Stimulated activated CD4-positive, alpha-beta T cell treated with anti-CD3 and anti-CD28 coated beads, TNF-alpha, amount 100 ng/mL, for 4 hours (primary cell): ENCODE measurements at places on chromosomes 12 and 14.

- no peak for DNase-seq
These were observed 127.4 kb downstream of the KTN1 start for GRCh38 chr14:55707365-55707804.

- no peak for DNase-seq
These were observed 1.2 kb downstream of the ITGA5 start for GRCh38 chr12:54417712-54418440.

- no peak for DNase-seq
These were observed 31.7 kb downstream of the ATP2A2 start for GRCh38 chr12:110312581-110313360.

- no peak for DNase-seq
These were observed 19.6 kb downstream of the PROX2 start for GRCh38 chr14:74856366-74856765.

- DNase-seq: no peak
These were observed 198.7 kb upstream of the DCN start for GRCh38 chr12:91381309-91381804.

DNA sequence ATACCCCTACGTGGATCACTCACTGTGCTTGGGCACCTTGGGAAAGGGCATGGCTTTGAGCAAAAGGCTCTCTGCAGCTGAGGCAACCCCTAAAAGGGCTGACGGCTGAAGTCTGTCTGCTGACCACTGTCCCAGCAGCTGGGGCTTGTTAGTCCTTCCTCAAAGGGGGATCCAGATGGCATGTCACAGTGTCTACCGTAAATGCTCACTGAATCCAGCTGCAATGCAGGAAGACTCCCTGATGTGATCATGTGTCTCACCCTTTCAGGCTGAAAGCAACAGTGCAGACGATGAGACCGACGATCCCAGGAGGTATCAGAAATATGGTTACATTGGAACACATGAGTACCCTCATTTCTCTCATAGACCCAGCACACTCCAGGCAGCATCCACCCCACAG lies 12.4 kb downstream of the OAS1 start:
- DNase-seq: no peak

DNA sequence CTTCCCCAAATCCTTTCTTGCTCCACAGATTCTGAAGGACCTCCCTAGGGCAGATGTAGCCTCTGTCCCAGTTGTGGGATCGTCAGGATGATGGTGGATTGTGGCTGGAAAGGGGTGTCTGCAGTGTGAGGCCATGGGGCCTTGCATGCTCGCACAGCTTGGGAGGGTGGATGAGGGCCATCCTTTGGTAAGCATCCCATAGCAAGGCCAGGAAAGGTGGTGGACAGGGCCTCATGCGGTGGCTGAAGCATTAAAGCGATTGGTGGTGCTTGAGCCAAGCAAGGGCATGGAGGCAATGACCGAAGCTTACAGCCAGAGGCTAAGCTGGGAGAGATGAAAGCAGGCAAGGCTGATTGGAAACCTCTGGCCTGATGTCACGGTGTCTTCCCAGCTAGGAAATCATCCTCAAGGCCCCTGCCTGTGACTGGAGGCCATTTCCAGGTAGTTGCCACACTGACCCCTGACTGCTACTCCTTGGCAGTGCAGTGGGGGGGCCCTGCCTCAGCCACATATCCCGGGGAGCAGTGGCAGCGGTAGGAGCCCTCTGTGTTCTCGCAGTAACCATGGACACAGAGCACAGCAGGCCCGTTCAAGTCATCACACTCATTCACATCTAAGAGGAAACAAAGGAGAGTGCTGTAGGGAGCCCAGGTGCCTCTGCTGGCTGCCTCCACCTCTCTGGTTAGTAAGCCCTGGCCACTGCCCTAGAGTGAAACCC lies 7.0 kb downstream of the ISCA2 start:
- no peak for DNase-seq

DNA sequence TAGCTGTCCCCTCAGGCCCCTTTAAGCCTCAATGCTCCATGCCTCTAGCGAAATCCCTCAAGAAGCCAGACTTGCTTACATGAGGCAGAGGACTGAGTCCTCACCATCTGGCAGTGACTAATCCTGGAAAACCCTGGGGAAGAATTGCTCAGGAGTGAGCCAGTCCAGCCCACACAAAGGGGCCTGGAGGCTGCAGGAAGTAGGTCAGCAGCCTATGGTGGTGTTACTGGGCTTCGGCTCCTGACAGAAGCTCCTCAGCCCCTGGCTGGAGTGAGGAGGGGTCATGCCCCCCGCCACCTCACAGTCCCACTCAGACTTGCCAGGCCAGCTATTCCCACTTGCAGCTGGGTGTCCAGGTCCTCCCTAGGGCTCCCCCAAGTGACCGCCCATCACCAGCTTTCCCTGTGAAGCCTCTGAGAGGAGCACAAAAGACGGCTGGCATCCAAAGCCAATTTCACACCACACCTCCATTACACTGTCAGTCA lies 250.5 kb downstream of the DPF3 start:
- no peak for DNase-seq

DNA sequence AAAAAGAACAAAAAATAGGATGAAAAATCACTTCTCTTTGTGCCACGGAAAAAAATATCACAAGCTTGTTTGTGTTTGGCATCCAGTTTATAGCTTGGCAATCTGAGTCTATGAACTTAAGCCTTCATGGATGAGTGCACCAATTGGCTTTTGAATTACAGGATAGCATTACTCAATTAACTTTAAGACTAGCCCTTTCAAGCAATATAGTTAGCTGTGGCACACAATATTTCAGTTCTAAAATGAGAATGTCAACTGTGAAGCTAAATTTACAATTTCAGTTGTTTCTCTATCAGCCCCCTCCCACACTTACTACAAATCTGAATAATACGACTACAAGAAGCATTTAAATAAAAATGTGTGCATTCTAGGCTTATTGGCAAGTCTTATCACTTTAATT lies 8.3 kb downstream of the RERG start:
- no peak for DNase-seq

GRCh38 chr12:64893961-64894360 lies 69.5 kb downstream of the TBC1D30 start:
- DNase-seq: no peak

GRCh38 chr12:127292736-127293135 lies 974.2 kb upstream of the TMEM132C start:
- no peak for DNase-seq

DNA sequence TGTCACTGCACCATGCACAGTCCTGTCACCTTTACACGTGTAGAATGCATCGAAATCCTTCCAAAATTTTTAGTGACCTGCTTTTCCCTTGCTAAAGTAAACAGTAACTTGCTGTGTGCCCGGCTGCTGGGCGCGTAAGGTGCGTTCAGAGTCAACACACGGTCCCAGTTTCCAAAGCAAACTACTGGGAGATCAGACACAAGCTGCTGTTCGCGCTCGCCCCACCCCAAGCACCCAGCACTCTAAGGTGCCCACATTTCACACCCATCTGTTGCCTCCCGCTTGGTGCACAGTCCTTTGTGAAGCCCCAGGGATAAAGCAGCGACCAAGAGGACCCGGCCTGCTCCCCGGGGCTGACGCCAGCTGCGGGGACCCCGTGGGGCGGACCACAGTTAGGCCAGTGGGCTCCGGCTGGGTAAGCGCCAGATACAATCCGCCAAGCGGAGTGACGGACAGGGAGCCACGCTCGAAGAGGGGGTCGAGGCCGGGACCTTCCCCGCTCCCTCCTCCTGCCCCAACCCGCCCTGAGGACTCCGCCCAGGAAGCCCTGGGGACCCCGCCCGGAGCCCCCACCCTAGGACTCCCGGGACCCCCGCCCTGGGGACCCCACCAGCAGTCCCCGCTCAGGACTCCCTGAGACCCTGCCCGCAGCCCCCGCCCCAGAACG lies 633 bp downstream of the STX2 start:
- DNase-seq: no peak

DNA sequence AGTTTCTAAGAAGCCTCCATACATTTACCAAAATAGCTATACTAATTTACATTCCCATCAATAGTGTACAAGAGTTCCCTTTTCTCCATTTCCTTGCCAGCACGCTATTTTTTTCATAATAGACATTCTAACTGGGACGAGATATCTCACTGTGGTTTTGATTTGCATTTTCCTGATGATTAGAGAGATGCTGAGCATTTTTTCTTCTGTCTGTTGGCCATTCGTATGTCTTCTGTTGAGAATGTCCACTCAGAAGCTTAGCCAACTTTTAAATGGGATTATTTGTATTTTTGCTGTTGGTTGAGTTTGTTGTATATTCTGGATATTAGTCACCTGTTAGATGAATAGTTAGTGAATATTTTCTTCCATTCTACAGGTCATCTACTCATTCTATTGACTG lies 144.1 kb downstream of the PRKD1 start:
- no peak for DNase-seq

DNA sequence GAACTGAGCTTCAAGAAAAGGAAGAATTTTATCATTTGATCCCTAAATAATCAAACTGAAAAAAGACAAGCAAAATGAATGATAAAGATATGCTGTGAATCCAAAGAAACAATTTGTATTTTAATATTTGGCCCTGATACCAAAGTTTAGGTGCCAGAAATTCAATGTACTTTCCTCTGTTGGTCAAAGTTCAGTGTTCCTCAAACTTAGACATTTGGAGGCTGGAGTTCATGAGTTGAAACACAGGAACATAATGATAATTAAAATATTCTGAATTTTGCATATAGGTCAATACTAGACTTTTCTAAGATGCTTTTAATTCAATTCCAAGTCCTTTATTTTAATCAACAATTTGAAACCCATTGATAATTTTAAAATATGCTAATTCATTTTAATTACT lies 1007.7 kb upstream of the ATXN7L3B start:
- no peak for DNase-seq

DNA sequence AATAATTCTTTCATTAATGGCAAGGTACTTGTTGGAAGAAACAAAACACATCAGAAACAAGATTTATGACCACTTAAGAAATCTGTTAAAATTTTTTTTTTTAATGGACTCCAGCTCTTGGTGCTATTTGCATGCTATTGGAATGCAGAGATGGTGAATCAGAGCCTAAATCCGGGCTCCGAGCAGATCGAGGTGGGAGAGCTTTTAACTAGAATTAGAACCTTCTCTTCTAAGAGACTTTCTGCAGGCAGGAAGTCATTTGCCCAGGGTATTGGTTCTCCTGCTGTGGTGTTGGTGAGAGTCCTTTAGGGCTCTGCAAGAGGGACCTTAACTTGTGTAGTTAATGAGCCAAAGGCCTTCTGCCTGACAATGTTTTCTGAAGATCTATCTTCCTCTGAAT lies 419.4 kb downstream of the SNAPC1 start:
- no peak for DNase-seq

GRCh38 chr12:107064687-107065086 lies 28.7 kb downstream of the CRY1 start:
- no peak for DNase-seq

DNA sequence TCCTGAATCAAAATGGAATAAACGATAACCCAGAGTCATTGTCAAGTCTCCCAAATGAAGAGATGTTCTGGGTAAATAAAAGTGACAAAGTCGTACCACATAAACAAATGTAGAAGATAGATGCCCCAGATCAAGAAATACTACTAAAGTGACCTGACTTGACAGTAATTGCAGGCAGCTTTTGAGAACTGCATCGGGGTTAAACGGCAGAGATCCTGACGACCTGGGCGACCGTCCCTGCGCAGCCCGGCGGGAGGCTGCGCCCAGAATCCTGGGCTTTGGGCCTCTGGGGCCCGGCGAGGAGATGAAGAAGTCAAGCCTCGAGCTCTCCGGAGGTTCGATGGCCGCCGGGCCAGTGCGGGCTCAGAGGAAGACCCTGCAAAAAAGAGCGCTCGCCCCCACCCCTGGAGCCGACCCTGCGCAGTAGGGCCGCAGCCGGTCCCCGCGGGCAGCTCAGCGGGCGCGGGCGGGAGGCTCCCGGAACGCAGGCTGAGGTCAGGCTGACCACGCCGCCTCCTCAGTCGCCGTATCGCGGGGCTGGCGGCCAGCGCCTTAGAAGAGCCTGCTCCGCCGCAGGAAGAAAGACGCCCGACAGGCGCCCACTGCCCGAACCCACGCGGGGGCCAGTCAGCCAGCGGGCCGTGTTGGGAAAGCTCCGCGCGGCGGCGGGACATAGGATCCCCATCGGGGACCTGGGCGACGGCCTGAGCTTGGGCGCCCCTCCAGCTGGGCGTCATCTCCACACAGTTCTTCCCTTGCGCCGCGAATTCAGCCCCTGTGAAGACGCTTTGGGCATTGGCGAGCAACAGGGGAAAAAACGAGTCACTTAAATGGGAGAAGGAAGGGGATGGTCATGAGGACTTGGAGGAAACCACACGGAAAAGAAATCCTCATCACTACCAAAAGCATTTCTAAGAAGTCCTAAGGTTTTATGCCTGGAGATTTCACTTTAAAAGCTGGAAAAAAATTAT lies 16.0 kb downstream of the NKX2-1 start:
- no peak for DNase-seq

GRCh38 chr14:104531421-104532190 lies 48.0 kb upstream of the C14orf180 start:
- DNase-seq: no peak

GRCh38 chr12:67026487-67027246 lies 242.5 kb upstream of the CAND1 start:
- no peak for DNase-seq

GRCh38 chr12:103369929-103370328 lies 125.8 kb downstream of the C12orf42 start:
- no peak for DNase-seq

DNA sequence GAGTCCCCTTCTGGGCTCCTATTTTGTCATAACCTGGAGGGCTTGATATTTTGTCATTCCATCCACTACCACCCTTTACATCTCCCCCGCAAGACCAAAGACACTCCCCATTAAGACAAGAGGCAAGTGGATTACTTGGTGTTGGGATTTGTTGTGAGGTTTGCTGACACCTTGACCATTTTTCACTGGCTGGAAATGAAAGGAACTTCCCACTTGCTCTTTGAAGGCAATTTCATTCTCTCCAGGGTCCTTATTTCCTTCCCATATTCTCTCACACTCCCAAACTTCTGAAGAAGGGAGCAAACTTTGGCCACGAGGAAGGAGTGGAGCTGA lies 14.9 kb downstream of the AGAP2 start:
- no peak for DNase-seq

GRCh38 chr12:2046957-2047356 lies 5.8 kb upstream of the CACNA1C start:
- no peak for DNase-seq

DNA sequence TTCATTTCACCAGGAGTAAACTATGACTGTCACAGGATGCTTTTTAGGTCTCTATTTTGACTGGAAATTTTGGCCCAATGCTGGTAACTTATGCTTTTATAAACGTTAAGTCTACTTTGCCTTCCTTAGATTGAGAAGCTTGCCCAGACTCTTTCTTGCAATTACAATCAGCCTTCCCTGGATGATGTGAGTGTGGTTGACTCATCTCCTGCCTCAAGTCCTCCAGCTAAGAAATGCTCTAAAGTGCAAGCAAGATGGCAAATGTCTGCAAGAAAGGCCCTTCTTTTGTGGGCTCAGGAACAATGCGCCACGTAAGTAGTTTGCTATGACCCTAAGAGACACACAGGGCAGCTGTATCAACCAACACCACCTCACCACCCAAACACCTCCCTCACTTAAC lies 96.9 kb downstream of the SYNE2 start:
- DNase-seq: no peak

DNA sequence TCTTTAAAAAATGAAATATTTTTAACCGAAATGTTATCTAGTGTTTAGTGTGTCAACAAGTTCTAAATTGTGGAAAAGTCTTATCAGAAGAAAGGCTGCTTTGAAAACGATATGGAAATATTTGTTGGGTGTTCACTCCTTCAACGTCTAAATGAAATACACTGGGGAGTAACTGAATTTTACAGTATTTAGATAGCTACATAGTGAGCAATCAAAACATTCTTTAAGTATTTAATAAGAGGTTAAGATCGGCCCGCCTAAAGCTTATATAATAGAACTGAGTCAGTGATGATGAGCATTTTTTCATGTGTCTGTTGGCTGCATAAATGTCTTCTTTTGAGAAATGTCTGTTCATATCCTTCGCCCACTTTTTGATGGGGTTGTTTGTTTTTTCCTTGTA lies 228.3 kb downstream of the RAD51B start:
- DNase-seq: no peak
